ENCODE measurements at places on chromosomes 2 and 18.

- DNase-seq: no peak
Measured at GRCh38 chr2:238879621-238880377, 31.9 kb downstream of the TWIST2 start.

DNA sequence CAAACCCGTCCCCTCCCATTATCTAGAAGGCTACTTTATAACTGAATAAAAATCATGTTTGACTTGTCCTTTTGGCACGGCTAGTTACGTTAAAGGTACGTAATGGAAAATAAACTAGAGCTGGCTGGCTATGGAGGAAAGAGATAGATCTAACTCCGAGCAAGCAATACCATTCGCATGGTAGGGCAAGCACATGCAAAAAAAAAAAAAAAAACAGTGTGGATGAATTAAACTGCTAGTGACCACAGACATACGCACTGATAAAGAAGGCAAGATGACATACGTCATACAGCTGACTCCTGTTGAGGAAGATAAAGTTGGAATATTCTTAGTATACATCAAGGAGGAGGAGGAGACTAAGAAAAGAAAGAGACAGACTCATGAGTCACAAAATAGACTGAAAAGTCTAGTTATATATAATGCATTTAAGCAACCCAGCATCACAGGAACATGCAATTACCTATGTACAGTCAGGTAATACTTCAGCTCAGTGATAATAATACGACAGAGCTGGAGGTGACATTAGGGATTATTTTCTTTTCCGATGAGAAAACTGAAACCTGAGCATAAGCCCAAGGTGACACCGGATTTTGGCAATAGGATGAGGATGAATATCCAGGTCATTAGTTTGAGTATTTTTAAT lies 37.9 kb upstream of the NARS1 start:
- no peak for DNase-seq

DNA sequence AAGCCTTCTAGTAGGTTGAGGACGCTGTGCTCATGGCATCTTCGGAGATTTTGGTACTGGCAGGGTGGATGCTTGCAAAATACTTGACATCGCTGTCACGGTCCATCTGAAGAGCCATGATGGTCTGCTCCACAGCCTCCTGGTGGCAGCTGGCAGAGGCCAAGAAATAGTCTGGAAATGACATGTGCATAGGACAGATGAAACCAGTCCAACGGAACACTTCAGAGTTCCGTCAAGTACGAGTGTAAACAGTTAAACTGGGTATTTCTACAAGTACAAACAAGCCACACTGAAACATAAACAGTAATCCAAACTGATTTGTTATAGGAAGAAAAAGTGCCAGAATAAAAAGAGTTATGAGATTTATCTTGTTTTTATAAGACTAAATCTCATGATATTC lies 66.6 kb downstream of the PPP4R1 start:
- DNase-seq: no peak

GRCh38 chr2:20650877-20651730 lies at the start of gene HS1BP3:
Gene HS1BP3, minus strand, starts transcription at chr2:20651098. Its CDS starts 35 bp downstream, at chr2:20651063.
- DNase-seq: no peak

DNA sequence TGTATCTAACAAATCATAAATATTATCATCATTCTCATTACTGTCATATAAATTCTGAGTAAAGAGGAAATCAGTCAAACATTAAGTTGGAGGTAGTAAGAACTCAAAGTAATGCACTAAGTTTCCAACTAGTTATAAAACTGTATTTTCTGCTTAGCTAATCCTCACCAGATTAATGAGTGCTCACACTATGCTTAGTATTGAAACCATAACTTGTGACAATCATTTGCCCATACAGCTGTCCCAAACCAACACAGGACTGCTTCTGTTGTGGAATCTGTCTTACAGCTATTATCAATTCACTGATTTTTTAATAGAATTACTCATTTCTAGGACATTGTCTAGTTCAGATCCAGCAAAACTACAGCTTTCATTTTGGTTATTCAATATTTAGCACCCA lies 41.5 kb upstream of the TANK start:
- DNase-seq: no peak

DNA sequence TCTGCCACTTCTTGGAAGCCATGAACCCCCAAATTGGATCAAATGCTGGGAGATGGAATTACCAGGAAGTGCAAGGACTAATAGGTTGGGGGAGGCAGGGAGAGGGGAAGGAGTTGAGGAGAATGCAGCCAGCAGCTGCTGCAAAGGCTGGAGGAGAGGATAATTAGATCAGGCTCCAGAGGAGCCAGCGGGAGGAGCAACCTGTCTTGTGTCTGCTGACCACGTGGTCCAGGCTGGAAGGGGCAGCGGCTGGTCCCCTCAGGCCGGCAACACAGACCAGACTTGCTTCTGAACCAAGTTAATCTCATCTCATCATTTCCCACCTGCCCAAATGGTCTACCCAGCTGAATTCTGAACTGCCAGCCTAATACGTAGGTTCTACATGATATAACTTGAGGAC lies 68.3 kb downstream of the MRO start:
- no peak for DNase-seq

Measured in cortex of kidney (tissue), 1 donor.